ENCODE measurements at places on chromosomes 2 and 18.

GRCh38 chr2:134011936-134012586 is 241.8 kb upstream of the MGAT5 start:
- no peak for DNase-seq

- DNase-seq: no peak
Observed at GRCh38 chr2:206993964-206994363, 54.6 kb downstream of the CPO start.

GRCh38 chr2:12506846-12507245 is 209.9 kb upstream of the TRIB2 start:
- DNase-seq: no peak

DNA sequence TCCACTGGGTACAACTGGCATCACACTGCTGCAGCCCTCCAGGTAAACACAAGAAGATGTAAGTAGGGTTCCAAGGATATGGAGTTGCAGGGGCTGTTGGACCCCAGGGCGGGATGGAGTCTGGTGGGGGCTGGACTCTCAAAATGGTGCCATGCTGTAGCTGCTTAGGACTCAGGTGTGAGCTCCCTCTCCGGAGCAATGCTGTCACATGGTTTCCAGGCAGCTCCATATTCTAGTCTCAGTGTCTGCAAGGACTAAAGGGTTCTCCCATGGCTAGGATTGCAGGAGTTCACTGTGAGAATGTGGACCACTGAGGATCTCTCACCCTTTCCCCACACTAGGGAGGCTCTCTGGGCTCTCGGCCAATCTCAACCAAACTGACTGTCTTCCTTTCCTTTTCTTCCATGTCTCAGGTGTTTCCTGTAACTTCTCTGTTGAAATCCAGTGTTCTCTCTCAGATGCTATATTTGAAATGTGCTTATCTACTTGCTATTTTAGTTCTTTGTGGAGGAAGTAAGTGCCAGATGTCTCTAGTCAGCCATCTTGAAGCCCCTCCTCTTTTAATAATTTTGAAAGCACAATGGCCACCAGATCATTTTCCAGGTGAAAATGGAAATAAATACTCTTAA is 57.6 kb downstream of the CCNT2 start:
- DNase-seq: no peak

- no peak for DNase-seq
Observed at GRCh38 chr2:31263636-31264190, 29.8 kb downstream of the EHD3 start.

DNA sequence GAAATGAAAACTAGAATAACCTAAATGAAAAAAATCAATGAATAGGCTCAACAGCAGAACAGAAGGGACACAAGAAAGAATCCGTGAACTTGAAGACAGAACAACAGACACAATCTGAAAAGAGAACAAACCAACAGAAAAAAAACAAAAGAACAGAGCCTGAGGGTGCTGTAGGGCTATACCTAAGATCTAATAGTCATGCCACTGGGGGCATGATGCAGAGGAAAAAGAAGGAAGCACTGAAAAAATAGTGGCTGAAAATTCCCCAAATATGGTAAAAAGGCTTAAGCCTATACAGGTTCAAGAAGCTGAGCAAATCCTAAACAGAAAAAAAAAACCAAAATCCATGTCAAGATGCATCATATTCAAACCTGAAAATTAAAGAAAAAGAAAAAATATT is 50.3 kb downstream of the KANSL3 start:
- DNase-seq: no peak

DNA sequence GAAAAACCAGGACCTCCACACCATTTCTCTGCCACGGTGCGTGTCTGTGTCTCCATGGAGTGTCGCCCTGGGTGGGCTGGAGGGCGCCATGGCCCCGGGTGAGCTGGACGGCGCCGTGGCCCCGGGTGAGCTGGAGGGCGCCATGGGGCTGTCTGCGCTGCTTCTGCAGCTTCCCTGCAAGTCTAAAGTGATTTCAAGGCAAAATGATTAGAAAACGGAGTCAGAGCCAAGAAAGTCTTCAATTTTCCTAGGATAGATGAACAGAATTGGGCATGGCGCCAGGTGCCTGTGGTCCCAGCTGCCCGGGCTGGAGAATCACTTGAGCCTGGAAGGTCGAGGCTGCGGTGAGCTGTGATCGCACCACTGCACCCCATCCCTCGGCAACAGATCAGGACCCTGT is 27.7 kb upstream of the NFATC1 start:
- DNase-seq: no peak

- no peak for DNase-seq
Observed at GRCh38 chr2:45979065-45979464, 318.1 kb upstream of the EPAS1 start.

DNA sequence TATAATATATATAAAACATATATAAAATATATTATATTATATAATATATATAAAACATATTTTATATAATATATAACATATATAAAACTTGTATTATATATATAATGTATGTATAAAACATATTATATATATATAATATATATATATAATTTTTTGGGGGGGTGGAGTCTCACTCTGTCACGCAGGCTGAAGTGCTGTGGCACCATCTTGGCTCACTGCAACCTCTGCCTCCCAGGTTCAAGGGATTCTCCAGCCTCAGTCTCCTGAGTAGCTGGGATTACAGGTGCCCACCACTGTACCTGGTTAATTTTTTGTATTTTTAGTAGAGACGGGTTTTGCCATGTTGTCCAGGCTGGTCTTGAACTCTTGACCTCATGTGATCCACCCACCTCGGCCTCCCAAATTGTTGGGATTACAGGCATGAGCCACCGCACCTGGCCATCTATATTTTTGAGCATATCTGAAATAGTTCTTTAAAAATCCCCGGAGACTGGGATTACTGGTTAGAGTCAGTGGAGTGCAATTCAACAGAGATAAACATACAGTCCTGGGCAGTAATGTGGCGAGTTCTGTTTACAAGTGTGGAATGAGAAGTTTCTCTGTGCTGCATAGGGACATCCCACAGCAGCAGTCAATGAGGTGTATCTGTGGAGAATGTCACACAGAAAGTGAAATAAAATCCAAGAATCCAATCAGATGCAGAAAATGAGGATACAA is 208.4 kb downstream of the MYCN start:
- no peak for DNase-seq

- DNase-seq: no peak
Observed at GRCh38 chr2:34909992-34910705, 1311.0 kb upstream of the FAM98A start.

DNA sequence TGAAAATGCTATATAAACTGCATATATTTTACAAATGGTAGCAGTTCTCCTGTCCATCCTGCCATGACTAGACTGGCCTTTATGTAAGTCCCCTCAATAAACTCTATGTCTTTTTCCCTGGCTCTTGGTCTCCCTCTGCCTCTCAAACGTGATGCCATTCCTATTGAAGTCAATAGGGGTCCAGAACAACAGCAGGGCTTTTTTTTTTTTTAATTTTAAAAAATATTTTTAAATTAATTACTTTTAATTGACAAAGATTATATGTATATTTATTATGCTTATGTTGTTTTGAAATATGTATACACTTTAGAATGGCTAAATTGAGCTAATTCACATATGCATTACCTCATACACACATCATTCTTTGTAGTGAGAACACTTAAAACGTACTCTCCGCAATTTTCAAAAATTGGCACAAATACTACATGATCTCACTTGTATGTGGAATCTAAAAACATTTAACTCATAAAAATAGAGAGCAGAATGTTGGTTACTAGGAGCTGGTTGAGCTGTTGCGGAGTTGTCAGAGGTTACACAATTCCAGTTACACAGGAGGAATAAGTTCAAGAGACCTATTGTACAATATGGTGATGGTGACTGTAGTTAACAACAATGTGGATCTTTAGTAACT is 123.1 kb downstream of the LRRTM4 start:
- DNase-seq: no peak

GRCh38 chr2:31414601-31415241 is at the start of gene XDH:
Gene XDH (minus strand): TSS chr2:31414742. CDS start chr2:31414666, 76 bp downstream.
- DNase-seq: no peak

- no peak for DNase-seq
Observed at GRCh38 chr2:180644709-180645108, 335.7 kb upstream of the UBE2E3 start.

- no peak for DNase-seq
Observed at GRCh38 chr2:9980520-9980919, 29.0 kb downstream of the GRHL1 start.

GRCh38 chr2:38163006-38163405 is 87.1 kb upstream of the CYP1B1 start:
- DNase-seq: no peak

DNA sequence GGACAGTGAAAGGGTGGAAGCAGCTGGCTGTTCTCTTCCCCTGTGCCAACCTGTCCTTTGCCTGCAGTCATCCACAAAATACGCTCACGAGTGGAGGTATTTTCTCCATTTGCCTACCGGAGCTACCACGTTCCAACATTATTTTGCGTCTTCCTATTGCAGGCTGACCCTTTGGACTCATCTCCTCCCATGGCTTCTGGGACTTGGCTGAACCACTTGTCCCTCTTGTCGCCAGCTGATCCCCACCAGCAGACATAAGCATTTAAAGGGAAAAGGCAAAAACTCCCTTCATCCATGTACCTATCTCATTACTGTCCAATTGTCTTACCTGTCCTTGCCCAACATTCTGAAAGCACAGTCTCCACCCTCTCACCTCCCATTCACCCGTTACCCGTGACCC is 13.0 kb downstream of the C2orf74 start:
- no peak for DNase-seq

DNA sequence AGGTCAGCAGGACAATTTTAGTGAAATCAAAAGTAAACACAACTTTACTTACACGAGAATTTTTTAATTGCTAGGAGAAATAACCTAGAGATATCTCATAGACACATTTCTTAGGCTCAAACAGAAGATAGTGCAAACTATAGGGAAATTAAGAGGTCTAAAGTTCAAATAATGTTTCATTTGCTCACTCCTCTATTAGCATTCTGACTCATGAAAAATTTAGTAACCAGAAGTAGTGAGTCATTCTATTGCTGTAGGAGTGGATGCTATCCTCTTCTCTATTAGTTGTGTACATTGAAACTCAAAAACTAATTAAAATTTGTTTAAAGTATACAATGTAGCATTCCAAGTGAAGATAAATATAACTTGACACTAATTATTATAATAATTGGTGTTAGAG is 908.3 kb upstream of the TMEFF2 start:
- no peak for DNase-seq

GRCh38 chr2:21303876-21304275 is 180.1 kb downstream of the TDRD15 start:
- no peak for DNase-seq

GRCh38 chr2:168912901-168913369 is 11.8 kb downstream of the G6PC2 start:
- no peak for DNase-seq

DNA sequence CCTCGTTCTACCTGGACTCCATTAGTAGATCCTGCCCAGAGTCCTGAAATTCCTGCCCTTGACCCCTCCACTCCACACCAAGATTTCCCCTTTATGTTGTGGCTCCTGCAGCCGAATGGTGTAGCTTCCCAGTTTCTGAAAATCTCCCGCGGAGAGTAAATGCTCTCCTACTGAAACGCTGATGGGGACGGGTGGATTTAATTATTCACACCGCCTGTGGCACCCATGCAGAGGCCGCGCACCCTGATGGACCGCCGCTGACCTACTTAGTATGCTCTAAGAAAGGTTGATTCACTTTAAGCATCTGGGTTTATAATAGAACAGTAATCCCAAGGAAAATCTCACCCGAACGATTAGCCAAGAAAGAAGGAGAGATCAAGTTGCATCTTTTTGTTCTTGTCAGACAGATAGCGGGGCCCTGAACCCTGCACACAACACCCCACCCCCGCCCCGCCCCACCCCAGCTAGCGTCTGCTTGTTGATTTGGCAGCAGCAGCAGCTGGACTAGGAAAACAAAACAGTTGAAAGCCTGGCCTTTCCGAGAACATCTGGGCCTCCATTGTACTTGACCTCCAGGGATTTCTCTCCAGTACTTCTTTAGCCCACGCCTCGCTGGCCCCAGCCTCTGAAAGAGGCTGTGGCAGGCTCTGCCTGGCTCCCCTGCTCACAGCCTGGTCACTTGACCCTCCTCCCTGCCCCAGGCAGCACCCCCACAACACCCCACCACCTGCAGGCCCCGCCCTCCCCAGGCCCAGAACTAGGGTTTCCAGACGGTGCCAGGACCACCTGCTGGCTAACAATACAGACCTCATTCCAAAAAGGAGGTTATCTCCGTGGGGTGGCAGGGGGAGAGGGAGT is 53.6 kb downstream of the DPYSL5 start:
- DNase-seq: no peak

DNA sequence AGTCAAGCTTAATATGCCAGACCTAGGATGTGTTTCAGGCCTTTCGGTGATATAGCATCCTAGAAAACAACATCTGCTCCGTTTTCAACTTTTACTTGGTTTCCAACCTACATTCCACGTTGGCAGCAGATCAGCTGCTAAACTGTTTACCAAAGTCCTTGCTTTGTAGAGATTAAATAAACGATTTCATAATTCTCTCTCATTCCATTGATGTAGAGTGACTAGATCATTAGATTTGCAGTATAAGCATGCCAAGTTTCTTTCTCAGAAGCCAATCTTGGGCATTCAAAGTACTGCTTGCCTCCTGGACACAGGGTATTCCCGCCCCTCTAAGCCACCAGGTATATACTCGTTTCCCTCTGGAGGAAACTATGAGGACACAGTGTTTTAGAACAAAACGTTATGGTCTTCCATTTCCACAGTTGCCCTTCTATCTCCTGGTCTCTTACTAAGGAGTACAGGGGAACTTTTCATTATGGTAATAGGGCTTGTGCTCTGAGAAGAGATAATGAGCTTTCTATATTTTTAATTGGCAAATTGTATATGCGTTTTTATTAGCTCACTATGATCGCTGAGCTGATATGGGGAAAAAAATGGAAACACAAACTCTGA is 10.5 kb upstream of the INSIG2 start:
- DNase-seq: no peak

DNA sequence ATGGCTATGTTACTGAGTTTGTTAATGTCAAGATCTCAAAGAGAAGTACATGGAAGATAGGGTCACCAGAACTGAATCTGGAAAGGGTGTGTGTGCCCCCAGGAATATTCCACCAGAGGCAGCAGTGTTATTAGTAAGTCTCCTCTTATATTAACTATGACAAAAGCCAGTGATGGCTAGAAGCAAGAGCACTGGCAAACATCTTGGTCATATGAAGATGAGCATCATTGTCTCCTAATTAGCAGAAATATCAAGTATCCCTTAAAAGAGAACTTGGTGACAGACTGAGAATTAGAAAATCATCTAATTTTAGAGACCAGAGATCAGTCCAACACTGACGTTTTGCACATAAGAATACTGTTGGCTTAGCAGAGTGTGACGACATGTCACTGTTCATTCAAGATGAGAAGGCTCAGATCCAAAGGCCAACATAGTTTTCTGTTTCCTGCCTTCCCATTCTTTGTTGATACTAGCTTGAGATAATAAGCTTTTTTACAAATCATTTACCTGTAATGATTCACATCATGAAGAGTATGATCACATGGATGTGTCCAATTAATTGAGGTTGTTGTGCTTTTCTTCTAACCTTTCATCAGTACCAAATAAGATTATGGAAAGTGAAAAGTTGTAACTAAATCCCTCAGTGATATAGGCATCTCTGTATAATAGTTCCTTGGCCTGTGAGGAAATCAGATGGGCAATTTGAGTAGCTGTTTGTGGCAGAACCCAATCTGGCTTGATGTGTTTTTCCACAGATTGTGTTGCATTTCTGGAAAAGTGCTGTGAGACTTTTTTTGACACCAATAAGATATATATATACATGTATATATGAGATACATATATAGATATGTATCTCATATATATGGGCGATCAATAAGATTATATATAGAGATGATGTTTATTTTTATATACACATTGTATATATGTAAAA is 44.5 kb downstream of the MAPRE2 start:
- no peak for DNase-seq
